ENCODE measurements at places on chromosomes 6 and 20.

- DNase-seq = no peak
Measured at GRCh38 chr6:145648149-145648548, 87.2 kb downstream of the EPM2A start.

DNA sequence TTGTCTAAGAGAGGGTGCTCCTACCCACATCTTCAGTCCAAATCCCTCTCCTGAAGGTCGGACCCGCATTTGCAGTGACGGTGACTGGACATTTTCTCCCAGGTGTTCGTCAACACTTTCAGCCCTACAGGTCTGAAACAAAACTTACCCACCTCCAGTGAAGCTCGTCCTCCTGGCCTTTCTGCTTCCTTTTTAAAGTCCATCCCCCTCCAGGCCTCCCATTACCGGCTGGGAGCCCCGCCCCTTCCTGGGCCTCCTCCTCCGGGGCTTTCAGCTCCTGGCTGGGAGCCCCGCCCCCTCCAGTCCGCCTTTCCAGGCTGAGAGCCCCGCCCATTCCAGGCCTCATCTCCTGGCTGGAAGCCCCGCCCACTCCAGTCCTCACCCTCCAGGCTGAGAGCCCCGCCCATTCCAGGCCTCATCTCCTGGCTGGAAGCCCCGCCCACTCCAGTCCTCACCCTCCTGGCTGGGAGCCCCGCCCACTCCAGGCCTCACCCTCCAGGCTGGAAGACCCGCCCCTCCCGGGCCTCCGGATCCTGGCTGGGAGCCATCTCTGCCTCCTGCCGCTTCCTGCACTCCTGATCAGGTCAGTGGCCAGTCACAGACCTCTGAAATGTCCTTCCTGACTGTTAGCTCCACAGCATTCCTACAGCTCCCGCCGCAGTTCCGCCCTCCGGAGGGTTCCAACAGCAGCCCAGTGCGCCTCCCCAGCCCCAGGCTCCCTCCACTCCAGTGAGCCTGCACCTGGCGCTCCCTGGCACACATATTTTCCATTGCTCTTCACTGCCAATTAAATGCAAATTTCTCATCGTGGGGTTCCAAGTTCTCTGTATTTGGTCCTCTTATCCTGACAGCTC is 98.5 kb downstream of the LY86 start:
- DNase-seq = no peak

DNA sequence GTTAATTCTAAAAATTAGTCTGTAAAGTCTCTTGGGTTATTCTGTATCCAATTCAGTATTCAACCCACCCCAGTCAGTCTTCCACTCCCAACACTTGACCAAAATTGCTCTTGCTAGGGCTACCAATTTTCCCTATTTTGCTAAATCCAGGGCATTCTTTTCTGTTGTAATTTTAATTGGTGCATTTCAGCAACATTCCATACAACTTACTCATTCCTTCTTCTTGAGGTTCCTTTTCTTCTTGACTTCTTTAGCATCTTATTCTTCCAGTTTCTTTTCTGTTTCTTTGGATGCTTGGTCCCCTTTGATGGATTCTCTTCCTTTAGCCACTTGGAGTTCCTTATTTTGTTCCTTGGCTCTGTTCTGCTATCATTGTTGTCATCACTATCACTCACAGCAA is 11.2 kb upstream of the GRM1 start:
- no peak for DNase-seq

DNA sequence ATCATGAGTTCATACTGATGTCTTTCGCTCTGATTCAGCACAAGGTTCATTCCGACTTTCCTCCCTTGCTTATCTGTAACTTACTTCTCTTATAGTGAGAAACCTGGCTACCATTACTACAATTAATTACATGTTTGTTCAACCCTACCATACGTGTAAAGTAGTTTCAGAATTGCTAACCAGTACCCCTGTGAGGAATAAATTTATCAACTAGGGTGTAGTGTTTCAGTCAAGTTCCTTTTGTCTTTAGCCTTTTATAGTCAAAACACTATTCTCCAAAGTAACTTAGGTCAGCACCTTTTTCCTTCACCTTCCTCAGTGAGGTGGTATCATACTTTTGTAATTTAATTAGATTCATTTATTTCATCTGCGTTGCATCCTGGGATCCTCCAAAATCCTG is 64.9 kb downstream of the MAP3K4 start:
- no peak for DNase-seq

GRCh38 chr6:44176130-44176761 is 17.6 kb downstream of the CAPN11 start:
- no peak for DNase-seq

GRCh38 chr6:68313911-68314310 is 321.2 kb upstream of the ADGRB3 start:
- DNase-seq = no peak

DNA sequence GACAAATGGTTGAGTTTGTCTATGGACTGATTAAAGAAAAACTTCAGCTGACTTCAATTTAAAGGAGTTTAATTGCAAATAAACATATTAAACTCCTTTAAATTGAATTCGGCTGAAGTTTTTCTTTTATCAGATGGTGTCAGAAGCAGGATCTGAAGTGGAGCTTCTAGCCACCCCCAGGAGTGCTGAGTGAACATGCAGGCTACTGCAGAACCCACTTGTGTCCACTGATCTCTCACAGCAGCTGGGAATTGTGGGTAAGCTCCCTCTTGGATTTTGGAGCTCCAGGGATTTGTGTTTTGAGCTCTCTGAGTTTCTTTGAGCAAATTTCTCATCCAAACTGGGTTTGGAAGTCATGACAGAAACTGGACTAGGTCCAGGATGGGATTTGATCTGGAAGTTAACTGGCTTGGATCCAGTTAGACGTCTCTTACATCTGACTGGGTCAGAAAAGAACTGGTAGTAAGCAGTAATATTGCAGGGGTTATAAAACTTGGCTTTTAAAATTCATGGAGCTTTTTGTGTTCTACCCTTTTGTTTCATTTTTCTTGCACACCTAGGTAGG is 95.8 kb upstream of the UST start:
- no peak for DNase-seq

- no peak for DNase-seq
Measured at GRCh38 chr6:34360556-34360955, 31.9 kb downstream of the NUDT3 start.

DNA sequence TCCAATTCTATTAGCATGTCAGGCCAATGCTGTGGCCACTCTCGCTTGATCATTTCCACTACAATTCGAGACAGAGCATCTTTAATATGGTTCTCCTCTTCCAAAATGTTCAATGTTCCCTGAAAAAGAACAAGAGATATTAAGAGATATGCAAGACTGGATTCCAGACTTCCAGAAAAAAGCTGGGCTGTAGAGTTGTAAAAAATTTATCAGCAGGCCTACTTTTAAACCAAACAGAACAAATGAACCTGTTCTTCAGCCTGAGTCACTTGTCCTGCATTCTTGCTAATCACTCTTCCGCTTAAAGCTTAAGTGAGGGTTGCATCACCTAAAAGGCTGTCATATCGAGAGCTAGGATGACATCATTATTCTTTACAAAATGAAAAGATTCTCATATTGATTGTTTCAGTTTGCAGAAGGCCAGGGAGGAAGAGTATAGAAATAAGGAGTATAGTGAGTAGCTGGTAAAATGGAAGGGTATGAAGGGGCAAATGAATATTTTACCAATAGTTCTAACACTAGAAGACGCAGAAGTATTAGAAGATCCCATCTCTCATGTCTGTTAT is 4.9 kb downstream of the XPO5 start:
- no peak for DNase-seq

DNA sequence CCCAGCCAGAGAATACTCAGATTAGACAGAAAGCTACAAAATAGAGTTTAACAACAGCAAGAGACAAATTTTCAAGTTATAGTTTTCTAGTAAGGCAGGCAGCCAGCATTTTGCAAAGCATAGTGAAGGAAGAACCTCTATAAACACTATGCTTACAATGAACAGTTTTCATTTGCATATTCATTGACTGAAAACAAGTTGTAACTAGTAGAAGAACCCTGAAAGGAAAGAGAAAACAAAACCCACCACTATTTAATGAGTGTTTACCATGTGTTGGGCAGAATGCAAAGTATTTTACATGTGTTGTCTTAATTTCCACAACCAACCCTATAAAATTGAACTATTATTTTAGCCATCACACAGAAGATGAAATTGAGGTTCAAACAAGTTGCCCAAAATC is 196.1 kb downstream of the UBE3D start:
- no peak for DNase-seq

GRCh38 chr6:137983269-137983668 is 116.2 kb downstream of the TNFAIP3 start:
- DNase-seq = no peak

DNA sequence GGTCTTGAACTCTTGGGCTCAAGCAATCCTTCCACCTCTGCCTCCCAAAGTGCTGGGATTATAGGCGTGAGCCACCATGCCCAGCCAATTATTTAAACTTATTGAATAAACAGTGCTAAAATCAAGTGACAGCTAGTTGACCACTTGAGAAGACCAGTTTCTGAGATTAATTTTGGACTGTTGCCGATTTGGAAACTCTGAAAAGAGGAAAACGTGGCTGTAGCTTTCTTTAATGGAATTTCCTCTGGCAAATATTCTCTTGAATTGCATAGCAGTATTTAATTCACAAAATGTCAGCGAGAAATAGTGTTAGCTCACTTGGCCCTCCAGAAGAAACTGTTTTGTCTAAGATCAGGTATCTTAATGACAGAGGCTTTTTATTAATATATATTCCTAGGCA is 754.5 kb downstream of the HDGFL1 start:
- no peak for DNase-seq

DNA sequence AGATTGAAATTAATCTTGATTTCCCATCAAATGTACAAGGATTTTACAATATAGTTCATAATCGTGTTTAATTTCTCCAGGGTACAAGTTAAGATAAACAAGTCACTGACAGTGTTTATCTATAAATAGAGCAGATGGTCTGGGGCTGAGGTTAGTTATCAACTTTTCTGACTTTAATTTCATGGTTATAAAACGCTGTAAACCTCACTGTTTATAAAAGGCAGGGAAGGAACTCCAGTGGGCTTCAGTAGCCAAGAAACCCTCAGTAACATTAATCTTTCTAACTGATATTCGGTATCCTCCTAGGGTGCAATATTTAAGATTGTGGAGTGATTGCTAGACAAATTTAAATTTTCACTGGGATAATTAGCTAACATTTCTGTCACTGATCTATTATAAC is 68.6 kb downstream of the GFRAL start:
- DNase-seq = no peak

GRCh38 chr20:57322476-57322875 is 7.1 kb upstream of the SPO11 start:
- no peak for DNase-seq

GRCh38 chr20:46740214-46740609 is 30.8 kb downstream of the SLC2A10 start:
- DNase-seq = no peak

DNA sequence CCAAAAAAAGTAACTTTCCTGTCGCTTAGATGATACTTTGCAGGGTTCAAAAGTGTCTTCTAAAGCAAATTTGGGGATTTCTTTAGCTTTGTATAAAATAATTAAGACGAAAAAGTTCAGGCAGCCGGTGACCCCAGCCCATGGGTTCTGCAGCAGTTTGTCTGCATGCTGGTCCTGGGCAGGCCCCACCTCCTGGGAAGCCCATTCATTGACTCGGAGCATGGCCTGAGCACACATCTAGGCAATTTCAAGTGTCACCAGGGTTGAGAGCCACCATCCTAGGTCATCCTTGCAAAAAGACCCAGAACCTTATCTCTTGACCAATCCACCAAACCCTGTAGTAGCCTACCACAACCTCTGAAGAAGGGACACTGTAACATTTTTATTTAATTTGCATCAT is 20.6 kb downstream of the BFSP1 start:
- no peak for DNase-seq

- no peak for DNase-seq
Measured at GRCh38 chr20:62668441-62669027, 26.2 kb downstream of the SLCO4A1 start.

- DNase-seq = no peak
Measured at GRCh38 chr6:157443066-157443800, 62.2 kb downstream of the ZDHHC14 start.

DNA sequence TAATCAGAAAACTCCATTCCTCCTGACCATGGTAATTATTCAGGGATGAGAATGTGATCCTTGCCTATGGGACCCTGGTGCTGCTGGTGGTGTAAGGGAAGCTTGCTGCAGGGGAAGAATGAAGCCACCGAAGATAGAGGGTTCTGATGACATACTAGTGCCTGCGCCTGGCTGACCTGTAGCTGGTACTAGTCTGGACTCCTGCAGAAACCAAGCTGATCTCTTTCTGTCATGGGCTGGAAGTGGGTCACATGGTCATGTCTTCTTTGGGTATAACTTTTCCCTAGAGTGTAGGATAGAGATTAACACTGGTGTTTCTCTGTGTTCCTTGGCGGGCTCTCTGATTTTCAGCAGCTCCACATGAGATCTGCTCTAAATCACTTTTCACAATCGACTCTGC is 8.6 kb upstream of the SLC4A11 start:
- no peak for DNase-seq

DNA sequence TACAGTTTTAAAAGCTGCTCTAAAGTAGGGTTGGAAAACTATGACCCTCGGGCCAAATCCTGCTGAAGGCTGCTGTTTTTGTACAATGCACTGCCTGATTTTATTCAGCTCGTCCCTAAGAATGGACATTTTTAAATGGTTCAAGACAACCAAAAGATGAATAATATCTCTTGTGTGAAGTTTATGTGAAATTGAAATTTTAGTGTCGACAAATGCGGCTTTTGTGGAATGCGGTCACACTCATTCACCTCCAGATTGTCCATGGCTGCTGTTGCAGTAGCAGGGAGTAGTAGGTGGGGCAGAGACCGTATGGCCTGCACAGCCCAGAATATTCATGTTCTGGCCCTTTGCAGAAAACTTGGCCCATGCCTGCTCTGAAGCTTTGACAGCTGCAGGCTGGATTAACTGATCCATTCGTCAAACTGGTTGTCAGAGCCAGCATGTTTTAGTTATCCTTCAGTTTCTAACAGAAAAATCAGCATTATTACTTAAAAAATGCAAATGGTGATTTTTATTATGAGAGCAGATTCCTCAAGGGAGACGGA is 91.6 kb downstream of the PSMG4 start:
- no peak for DNase-seq

- DNase-seq = no peak
Measured at GRCh38 chr6:88989215-88989614, 25.8 kb upstream of the RNGTT start.

GRCh38 chr6:12165297-12165696 is 124.9 kb upstream of the EDN1 start:
- DNase-seq = no peak
